ENCODE measurements at places on chromosomes 12 and 14. TPM values are rescaled to one million over a fixed set of nuclear protein-coding genes. Genes with fewer than 3 reads are reported as not detected.

The FIGNL2 gene
- total RNA-seq = not detected

The OTOGL gene
- not detected for total RNA-seq

The CNTN1 gene
- total RNA-seq = 3.2 TPM

The RNF212B gene
- not detected for total RNA-seq

The CFAP54 gene
- total RNA-seq = not detected

The TTC9 gene
- total RNA-seq = not detected

The NUDT4 gene
- 71.5 TPM for total RNA-seq

The HNF1A gene
- 24.8 TPM for total RNA-seq

The MIPOL1 gene
- total RNA-seq = 4.8 TPM

The ANKS1B gene
- not detected for total RNA-seq

The KITLG gene
- total RNA-seq = 16.1 TPM

The NR1H4 gene
- 12.7 TPM for total RNA-seq

The ART4 gene
- not detected for total RNA-seq

The SYT1 gene
- 1.9 TPM for total RNA-seq

The ERBB3 gene
- total RNA-seq = 343 TPM

The HSP90AA1 gene
- 172 TPM for total RNA-seq

The LRRC43 gene
- not detected for total RNA-seq

The DDN gene
- 0.32 TPM for total RNA-seq

The IL31 gene
- total RNA-seq = not detected

The PDE3A gene
- total RNA-seq = 150 TPM

The TMBIM6 gene
- 234 TPM for total RNA-seq

The IAPP gene
- total RNA-seq = not detected

The ZNF140 gene
- 13.9 TPM for total RNA-seq

The RFLNA gene
- 29.7 TPM for total RNA-seq

The PRB2 gene
- not detected for total RNA-seq

The RPL10L gene
- total RNA-seq = 8.6 TPM

The CELA1 gene
- not detected for total RNA-seq

The HOXC13 gene
- not detected for total RNA-seq

The PTPRO gene
- 7.9 TPM for total RNA-seq

The SSPN gene
- 103 TPM for total RNA-seq

The TMEM119 gene
- 15.3 TPM for total RNA-seq

The PRH2 gene
- total RNA-seq = not detected

The RAB35 gene
- total RNA-seq = 16.9 TPM

The ASCL1 gene
- not detected for total RNA-seq

The ADAMTS20 gene
- total RNA-seq = not detected

The EID3 gene
- 4.9 TPM for total RNA-seq

The SSTR1 gene
- 10.1 TPM for total RNA-seq

The AQP2 gene
- not detected for total RNA-seq

The CDKN1B gene
- 14.1 TPM for total RNA-seq
